H7 (cell line): ENCODE measurements at places on chromosomes 1 and 21.

GRCh38 chr1:56978819-56979218, 13.0 kb upstream of the C8B start:
- DNase-seq = peak; percentile 21

- DNase-seq = no peak
Measured at GRCh38 chr1:19413999-19414398, 71.3 kb downstream of the CAPZB start.

DNA sequence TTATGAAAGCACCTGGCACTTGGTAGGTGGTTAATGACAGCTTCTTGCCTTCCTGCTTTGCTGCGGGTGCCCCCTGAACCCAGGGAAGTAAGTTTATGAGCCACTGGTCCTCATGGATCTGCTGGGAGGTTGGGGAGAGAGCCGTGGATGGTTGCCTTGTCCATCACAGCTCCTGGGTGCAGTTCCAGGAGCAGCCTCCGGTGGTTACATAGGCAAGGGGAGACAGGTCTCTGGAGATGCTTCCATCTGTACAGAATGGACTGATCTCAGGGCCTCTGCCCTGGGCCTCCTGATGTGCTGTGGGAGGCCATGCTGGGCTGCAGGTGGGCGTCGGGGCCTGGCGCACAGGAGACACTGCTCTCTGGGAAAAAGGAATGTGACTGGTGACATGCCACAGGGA, 31.6 kb upstream of the ARHGEF10L start:
- peak; percentile 83 for DNase-seq

DNA sequence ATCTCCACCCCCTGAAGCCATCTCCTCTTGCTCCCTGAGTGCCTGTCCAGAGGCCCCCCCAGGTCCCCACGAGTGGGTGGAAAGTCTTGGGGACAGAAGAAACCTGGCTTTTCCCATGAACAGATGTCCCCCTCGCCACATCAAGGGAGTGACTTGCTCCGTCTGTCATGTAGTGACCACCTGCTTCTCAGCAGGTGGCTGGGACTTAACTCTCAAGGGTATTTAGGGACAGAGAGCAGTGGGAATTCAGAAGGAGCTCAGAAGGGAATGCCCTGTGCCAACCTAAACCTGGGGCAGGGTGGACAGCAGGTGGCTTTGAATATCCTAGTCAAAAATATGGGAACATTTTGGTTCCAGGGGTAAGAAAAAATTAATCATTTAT, 139.8 kb downstream of the PRDM16 start:
- DNase-seq = no peak

DNA sequence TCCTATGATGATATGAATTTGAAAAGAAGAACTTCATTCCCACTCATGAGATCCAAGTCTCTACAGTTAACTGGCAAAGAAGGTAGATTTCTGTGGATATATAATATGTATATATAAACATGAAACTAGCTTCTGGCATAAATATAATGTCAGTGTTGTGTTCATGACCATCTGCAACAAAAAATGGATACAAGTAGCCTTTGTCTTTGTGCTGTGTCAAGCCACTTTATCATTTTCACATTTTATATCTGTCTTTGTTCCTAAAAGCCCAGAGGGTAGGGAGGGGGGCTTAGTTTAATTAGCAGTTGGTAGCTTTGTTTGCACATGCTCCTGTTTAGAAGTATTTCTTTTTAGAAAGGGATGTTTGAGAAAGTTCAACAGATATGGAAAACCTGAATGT, 56.2 kb upstream of the FASLG start:
- no peak for DNase-seq

DNA sequence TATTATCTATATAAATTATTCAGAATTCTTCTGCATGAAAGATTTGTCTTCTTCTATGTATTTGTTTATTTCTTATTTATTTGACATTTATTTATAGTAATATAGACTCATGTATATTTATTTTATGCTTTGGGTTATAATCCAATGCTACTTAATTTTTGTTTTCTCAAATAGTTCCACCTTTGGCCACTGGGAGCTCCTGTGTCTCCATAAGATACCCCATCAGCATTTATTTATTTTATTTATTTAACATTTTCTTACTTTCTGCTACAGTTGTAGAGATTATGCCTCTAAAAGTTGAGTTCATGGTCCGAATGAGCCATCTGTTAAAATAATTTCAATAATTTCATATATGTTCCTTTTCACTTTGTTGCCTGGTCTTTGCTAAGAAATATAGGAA, 289.4 kb downstream of the ADGRL2 start:
- no peak for DNase-seq

DNA sequence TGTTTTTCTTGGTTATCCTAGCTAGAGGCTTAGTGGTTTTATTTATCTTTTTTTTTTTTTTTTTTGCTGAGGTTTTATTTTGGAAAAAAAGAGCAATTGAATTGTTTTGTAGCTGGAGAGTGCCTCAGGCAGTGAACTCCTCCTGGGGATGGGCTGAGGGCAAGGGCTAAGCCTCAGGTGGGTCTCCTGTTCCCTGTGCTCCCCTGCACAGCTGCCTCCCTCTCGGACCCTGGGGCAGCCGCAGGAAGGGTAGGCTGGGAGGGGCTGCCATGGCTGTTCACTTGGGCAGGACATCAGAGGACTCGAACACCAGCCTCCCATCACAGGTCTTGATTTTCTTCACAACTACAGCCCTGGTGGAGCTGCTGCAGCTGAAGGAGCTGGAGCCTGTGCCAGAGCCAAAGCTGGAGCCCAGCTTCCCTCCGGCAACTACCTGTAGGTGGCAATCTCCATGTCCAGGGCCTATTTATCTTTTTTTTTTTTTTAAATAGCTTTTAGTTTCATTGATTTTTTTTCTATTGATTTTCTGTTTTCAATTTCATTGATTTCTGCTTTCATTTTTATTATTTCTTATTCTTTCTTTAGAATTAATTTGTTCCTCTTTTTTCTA, 28.9 kb downstream of the LEPR start:
- DNase-seq = peak; percentile 43

- DNase-seq = peak; percentile 81
Measured at GRCh38 chr1:216600730-216601609, 122.3 kb downstream of the ESRRG start.

DNA sequence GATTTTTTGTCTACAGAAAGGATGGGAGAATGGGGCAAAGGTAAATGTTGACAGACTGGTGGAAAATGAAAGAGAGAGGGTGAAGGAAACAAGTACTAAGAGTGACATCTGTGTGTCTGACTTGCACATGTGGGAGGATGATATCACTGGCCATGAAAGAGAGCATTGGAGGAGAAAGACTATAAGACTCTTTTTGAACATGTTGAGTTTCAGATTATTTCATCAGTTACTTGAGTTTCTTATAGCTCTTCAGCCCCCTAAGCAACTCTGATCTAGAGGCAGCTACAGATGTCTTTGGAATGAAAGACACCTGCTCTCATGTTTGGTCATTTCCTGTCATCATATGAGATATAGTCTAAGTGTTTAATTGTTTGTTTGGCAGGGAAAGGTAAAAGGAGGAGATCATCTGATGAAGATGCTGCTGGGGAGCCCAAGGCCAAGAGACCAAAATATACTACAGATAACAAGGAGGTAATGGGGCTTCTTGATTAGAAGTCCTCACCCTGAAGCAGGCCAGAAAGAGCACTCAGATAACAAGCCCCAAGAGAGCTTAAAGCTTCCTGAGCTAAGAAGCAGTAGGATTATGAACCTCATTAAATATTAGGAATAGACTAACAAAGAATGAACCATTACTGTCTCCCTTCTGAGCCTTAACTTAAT, 4.5 kb downstream of the POLR3C start:
- no peak for DNase-seq

DNA sequence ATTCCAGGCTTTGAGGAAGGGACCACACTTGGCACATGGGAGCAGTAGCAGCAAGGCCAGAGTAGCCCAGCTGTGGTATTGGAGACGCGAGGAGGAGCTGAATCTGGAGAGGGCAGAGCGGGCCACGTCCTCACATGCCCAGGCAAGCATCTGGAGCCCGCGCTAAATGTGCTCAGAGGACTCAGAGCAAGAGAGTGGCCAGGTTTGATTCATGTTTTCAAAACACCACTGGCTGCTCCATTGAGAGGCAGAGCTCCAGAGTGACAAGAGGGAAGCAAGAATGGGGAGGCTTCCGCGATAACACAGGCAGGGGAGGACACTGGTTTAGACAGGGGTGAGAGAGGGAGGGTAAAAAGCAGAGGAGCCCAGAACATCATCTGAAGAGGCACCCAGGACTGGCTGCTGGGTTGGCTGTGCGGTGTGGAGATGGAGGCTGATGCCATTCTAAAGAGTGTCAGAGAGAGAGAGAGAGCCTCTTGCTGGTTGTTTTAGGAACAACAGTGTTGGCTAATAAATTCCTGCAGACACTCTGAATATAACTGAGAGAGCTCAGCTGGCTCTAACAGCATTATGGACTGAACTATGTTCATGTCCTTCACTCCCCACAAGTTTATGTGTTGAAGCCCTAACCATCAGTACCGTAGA, 32.3 kb downstream of the RCAN1 start:
- peak; percentile 59 for DNase-seq

DNA sequence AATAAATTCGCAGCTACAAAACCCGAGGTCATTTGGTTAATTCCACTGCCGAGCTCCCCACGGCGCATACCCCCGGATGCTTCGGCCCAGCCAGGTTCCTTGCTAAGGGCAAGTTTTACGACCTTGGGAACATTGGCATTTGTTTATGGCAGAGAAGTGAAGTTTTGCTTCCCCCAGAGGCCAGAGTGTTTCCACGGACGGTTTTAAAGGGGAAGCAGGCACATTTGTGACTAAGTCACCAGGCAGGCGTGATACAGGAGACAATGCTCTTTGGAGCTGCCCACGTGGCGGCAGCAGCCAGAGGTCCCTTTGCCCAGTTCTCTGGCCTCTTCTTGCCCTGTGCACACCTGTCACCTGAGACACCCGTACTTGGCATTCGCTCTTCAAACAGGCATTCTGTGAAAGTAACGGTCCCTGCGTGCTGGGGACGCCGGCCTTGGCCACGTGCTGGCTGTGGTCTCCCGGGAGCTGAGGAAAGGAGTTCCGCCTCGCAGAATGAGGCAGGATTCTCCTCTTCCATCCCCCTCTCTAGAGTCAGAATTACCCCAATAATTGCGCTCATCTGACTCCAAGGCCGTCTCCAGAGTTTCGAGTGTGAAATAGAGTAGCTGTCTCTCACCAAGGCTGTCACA, 138.3 kb downstream of the PRDM16 start:
- no peak for DNase-seq

DNA sequence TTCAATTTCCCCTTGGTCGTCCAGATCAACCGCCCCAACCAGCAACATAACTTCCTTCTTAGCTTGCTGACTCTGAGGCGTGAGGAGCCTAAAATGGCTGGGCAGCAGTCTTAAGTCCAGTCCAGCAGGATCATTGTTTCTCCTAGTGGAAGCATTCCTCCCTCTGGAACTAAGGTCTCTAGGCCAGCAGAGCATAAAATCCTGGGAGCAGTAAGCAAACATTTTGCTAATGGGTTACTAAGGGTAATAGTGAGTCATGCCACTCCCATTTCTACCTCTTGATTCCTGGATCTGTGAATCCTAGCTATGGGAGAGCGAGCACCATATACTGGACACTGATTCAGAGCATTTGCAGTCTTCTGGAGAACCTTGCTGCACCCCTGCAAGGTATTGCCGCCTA, 59.9 kb downstream of the ADSS2 start:
- no peak for DNase-seq

DNA sequence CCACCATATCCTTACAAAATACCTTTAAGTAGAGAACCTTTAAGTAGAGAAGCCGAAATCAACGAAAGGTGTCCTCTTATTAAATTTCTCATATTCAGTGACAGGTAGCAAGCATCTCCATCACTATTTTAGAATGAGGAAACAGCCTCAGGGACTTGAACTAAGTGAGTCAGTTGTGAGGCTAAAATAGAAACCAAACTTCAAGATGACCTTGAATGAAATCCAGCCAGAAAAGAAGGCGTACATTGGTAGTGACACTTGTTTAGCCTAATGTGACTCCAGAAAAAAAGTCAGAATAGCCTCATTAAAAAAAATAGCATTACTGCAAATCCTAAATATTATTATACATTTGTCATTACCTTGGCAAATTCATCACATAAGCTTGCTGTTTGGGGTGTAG, 20.1 kb downstream of the RGS8 start:
- DNase-seq = no peak

DNA sequence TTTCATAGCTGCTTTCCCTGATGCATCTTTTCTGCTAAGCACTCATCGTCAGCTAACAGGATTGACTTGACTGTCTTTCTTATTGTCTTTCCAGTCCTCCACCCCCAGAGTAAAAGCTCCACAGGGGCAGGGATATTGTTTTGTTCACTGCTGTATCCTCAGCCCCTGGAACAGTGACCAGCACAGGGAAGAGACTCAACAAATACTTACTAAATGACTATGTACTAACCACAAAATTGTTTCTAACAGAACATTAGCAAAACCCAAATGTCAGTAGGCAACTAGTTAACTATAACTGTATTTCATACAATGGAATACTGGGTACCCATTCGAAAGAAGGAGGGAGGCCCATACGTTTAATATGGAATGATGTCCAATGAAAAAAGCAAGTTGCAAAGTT, 53.0 kb downstream of the BCAR3 start:
- DNase-seq = no peak

DNA sequence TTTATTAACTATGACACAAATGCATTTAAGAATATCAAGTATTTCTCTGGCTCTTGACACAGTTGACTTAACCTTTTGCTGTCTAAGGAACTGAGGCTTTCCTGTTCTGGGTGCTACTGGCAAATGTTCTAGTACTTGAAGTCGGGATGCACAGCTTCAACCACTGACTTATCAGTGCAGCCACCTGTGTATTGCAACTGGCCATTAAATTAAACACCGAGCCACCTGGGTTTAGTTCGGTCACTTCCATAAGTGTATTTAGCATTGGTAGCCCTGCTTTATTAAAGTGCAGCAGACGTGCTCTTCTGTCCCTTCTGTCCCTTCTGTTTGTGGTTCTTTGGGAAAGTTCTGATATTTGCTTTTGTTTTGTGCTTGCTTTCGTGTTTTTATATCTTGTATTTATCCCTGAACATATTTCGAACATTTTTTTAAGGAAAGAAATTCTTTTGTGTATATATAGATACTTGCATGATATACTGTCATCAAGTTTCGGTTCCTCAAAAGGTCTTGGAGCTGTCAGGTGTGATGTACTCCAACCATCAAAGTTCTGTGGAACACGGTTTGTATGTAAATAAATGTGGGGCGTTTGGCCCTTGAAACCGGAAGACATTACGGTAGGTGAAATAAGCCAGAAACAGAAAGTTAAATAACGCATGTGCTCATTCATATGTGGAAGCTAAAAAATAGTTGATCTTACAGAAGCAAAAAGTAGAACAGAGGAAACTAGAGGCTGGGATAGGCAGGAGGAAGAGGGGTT, 297.9 kb upstream of the GREM2 start:
- no peak for DNase-seq

DNA sequence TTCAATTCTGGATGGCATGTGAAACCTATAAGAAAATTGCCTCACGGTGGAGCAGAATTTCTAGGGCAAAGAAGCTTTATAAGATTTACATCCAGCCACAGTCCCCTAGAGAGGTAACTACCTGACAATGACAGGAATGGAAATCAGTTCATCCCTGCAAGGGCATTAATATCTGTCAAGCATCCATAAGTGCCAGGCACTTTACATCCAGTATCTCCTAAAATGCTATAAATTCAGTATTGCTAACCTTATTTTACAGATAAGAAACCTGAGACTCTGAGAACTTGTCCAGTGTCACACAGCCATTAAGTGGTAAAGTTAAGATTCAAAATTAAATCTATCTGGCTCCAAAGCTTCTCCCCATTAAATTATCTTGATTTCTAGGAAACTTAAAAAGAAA, 22.3 kb downstream of the RGS13 start:
- no peak for DNase-seq

- peak; percentile 41 for DNase-seq
Measured at GRCh38 chr1:234726359-234726943, 116.5 kb upstream of the IRF2BP2 start.
